ENCODE measurements at places on chromosomes 13 and 19.

DNA sequence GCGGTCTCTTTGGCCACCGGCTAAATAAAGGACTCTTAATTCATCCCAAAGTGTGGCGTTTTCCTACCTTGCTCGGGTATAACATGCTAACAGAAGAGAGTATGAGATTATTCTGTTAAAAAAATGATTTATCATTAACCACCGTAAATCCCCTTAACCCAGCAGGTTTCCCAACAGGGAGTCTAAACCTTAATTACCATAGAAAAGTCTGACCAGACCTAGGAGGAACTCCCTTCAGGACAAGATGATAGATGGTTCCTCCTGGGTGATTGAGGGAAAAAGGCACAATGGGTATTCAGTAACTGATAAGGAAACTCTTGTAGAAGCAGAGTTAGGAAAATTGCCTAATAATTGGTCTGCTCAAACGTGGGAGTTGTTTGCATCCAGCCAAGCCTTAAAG lies 193.7 kb downstream of the ZNF737 start:
- no peak for DNase-seq

GRCh38 chr13:111315347-111315995 lies 5.0 kb upstream of the TEX29 start:
- DNase-seq, result no peak

DNA sequence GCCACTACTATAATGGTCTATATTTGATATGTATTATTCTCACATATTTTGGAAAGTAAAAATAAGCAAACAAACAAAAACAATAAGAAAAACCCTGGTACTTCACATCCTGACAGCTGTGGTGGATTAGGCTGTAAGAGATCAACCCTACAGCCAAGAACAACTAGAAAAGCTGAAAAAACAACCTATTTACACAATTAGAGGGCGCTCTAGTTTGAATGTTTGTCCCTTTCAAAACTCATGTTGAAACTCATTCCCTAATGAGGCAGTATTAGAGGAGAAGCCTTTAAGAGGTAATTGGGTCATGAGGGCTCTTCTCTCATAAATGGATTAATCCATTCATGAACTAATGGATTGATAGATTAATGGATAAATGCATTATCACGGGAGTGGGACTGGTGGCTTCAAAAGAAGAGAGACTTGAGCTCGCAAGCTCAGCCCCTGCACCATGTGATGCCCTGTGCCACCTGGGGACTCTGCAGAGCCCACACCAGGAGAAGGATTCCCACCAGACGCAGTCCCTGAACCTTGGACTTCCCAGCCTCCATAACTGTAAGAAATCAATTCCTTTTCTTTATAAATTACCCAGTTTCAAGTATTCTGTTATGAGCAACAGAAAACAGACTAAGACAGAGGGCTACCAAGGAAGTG lies 733.9 kb upstream of the ARGLU1 start:
- no peak for DNase-seq

DNA sequence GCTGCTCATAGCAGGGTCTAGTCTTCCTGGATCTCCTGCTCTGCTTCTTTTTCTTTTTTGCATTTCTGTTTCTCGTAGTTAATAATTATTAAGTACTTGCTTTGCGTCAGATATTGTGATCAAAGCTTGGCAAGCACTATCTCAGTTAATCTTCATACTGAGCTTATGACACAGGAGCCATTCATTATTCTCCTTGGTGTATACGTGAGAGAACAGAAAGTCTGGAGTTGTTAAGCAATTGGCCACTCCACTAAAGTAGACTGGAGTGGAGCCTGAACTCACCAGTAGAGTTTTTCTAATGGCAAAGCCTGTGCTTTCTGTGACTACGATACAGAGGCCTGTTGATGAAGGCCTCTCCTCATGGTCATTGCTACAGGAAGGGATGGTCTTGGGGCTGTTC lies 285.9 kb downstream of the RFC3 start:
- no peak for DNase-seq

DNA sequence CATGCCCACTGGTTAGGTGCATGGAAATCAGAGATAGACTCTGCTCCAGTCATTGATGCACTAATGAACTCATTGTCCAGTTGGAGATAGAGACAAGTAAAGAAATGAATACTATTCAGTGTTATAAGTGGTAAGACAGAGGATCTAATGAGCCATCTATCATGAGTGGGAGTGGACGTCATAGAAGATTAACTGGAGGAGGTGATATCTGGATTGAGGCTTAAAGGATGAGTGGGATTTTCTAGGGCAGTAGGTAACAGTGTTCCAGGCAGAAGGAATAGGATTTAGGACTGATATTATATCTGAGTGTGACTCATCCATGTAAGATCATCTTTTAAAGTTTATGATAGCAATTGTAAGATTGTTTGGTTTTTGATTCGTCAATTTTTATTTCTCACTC lies 152.2 kb upstream of the CSNK1A1L start:
- DNase-seq, result no peak

GRCh38 chr19:21566073-21566472 lies 60.7 kb downstream of the ZNF429 start:
- DNase-seq, result no peak

DNA sequence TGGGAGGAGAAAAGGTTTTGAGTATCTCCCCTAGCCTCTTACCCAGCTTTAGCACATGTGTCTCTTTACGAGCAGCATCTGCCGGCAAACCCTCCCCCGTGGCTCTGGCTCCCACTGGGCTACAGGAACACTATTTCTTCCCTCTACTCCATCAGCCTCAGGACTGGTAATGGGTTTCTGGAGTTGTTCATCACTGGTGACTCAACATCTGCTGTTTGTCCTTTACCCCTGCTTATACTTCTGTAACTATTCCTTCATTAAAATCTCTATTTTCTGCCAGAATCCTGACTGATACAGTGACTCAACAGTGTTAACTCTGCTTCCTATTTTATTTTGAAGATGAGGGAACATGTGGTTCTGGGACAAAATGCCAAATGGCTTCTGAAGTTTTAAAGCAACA lies 437.3 kb upstream of the HTR2A start:
- DNase-seq, result no peak

GRCh38 chr19:18097217-18097992 lies at the start of gene MAST3:
TSS of gene MAST3 (plus strand) at chr19:18097778. CDS start at chr19:18097793, 15 bp downstream.
- peak; percentile 93 for DNase-seq

GRCh38 chr19:47032171-47032811 lies 12.7 kb downstream of the NPAS1 start:
- peak; percentile 70 for DNase-seq

DNA sequence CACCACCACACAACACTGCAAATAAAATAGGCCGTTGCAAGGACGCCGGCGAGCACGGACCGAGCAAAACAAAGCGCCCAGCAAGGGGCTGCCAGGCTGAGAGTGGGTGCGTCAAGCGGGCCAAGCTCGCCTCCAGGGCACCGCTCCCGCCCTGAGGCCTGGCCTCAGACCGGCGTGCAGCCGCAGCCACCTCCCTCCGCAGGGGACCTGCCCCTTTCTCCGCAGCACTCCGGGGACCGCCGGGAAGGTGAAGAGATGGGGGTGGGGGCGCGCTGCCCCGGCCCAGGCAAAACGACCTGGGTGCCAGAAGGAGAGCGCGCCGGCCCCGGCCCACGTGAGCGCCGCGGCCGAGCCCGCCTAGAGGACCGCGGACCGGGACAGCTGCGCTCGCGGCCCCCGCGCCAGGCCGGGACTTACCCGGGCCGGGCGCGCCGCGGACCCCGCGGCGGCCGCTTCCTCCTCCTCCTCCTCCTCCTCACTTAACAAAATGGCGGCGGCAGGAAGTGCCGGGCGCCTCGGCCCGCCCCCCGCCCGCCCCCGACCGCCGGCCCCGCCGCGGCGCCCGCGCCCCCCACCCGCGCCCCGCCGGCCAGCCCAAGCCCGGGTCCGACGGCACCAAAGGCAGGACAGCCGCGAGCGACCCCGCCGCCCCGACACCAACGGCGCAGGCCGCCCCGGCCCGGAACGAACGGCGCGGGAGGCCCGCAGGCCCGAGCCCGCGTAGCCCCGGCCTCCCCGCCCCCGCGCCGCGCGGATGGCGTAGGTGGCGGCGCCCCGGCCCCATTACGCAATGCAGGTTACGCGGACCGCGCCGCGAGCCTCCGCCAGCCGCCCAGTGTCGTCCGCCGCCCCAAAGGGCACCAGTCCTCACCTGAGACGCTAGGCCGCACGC lies 674 bp downstream of the BRD4 start:
- peak; percentile 52 for DNase-seq

GRCh38 chr19:16496613-16496983 lies 404 bp downstream of the C19orf44 start:
- no peak for DNase-seq

DNA sequence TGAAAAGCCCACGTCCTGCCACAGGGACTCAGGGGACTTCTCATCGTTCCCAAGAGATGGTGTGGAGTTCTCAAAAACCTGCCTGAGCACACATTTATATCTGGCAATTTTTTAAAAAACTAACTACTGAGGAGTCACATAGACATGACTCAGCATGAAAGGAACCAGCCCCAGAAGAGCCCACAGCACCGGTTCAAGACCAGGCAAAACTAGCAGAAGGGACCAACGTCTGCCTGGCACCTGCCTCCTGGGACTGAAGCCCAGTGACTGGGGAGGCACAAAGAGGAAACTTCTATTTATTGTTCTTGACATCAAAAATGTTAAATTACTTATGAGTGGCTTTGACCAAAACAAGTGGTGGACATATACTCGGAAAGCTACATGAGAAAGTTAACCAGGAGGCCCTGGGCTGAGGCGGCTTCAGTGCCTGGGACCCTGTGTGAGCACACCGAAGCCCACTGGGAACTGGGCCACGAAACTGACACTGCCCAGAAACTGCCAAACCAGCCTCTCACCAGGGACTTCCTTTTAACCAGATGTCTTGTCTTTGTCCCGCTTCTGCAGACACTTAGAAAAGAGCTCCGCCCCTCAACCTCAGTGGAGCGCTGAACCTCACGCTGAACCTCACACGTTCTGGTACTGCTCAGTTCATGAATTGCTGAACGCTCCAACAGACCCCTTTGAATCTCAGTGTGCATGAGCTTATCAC lies 25.7 kb downstream of the C13orf46 start:
- DNase-seq, result no peak

DNA sequence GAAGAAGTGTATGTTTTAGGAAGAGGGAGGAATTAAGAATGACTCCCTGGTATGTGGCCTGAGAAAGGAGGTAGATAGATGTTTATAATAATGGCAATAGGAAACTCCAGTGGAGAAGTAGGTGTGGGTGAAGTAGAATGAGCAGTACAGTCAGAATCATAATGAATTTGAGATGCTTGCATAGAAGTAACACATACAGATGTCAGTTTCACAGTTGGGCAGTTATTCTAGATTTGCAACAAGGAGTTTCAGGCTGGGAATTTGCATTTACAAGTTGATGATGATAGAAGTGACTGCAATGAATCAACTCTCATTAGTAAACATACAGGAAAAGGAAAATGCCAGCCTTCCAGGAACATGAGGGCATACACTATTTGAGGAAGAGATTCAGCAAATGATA lies 149.0 kb downstream of the SLITRK1 start:
- DNase-seq, result peak; percentile 66

- DNase-seq, result no peak
Measured at GRCh38 chr13:109036078-109036780, 406.8 kb downstream of the MYO16 start.

GRCh38 chr13:98445340-98446233 lies 131.3 kb downstream of the STK24 start:
- DNase-seq, result peak; percentile 49

DNA sequence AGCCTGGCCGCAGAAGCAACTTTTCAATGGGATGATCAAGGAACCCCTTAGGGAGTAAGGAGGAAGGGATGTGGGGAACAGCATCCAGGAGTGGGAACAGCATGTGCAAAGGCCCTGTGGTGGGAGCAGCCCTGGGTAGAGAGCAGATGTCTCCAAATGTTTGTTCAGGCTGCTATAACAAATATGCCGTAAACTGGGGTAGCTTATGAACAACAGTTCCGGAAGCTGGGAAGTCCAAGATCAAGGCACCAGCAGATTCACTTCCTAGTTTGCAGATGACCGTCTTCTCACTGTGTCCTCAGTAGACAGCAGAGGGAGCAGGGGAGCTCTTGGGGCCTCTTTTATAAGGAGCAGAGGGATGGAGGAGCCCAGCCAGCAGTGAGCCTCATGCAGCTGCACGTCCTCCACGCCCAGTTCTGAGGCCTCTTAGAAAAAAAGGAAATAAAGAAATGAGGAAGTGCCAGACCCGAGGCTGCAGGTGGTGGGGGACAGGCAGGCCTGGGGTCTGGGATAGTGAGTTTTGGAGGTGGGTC lies 4.2 kb upstream of the LRRC25 start:
- peak; percentile 50 for DNase-seq

GRCh38 chr19:2561895-2562294 lies 86.0 kb downstream of the GADD45B start:
- peak; percentile 94 for DNase-seq

DNA sequence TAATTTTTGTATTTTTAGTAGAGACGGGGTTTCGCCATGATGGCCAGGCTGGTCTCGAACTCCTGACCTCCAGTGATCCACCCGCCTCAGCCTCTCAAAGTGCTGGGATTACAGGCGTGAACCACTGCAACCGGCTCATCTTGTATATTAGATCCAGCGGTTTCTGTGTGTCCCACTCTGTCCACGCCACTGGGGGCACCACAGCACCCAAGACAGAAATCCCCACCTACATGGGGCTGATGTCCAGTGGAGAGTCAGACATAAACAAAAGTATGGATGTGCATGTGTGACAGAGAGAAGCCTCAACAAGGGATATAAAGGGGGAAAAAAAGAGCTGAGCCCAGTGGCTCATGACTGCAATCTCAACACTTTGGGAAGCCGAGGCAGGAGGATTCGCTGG lies 65.8 kb upstream of the ADGRE5 start:
- DNase-seq, result no peak

- no peak for DNase-seq
Measured at GRCh38 chr13:49958321-49958720, 22.2 kb upstream of the SPRYD7 start.

- no peak for DNase-seq
Measured at GRCh38 chr13:46546084-46546768, 6.7 kb upstream of the LRCH1 start.

DNA sequence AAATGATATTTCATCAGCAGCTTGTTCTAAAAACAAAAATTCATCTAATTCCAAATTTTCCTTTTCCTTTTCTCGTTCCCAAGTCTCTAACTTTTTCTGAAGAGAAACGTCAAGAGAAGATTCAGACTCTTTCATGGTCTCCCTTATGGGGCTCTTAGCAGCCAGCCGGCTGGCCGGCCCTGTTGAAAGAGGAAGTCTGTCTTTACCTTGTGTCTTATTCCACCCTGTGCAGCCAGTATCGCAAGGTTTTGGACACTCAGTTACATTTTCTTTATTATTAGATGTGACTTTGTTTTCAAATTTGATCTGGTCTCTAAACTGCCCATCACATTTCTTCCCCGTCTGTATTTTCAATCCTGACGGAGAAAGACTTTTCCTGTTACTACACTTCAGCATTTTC lies 142.3 kb downstream of the RNF17 start:
- DNase-seq, result no peak

DNA sequence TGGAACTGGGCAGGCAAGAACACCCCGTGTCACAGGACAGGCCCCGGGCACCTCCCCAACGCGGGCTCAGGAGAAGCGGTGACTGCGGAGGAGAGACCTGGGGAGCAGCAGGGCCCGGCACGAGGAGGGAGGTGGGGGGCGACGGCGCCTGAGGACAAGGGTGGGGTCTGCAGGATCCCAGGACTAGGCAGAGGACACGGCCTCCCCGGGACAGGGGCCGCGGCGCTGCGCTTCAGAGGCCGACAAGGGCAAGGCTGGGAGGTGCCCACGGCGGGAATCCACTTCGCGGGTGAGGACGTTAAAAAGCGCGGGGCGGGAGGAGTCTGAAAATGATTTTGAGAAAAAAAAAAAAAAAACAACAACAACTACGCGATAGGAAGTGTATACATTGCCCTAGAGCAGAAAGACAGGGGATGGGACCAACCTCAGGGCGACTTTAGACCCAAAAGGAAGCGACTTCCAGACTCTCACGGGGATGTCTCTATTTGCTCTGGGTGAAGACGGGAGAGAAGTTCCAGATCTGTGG lies 44.9 kb downstream of the ZNF611 start:
- DNase-seq, result no peak
